ENCODE measurements at places on chromosomes 13 and 19.

DNA sequence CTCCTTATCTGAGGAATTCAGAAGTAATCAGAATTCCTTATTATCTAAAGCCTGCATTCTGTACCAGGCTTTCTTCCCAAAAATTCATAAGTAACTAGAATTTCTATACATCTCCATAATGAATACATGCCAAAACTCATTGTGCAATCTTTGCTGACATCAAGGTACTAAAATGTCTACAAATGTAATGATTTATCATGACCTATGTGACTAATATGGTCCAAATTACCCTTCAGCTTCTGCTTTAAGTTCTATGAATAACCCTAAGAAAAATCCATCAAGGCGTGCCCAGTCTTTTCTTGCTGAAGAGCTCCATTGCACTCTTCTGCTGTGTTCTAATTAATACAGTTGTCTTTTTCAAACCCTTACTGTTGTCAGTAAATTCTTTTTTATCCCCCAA is 58.5 kb upstream of the SLITRK1 start:
- no peak for DNase-seq

DNA sequence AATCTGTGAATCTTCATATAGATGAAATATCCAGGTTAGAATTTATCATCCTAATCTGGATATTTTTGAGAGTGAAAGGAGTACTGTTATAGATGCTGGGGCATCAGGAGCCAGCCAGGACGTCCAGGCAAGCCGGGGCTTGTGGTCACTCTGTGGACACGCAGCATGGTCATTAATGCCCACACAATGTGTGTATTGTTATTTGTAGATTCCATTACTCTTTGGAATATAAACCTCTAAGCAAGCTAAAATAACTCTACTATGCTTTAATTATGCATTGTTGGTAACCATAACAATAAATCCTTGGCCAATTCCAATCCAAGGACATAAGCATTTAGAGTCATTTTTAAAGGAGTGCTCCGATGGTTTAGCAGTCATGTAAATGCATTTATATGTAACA is 137.9 kb downstream of the TM9SF2 start:
- DNase-seq: no peak

- DNase-seq: no peak
Observed at GRCh38 chr19:46056536-46056935, 15.7 kb upstream of the IGFL4 start.

- no peak for DNase-seq
Observed at GRCh38 chr13:23561261-23561660, 9.0 kb upstream of the TNFRSF19 start.

DNA sequence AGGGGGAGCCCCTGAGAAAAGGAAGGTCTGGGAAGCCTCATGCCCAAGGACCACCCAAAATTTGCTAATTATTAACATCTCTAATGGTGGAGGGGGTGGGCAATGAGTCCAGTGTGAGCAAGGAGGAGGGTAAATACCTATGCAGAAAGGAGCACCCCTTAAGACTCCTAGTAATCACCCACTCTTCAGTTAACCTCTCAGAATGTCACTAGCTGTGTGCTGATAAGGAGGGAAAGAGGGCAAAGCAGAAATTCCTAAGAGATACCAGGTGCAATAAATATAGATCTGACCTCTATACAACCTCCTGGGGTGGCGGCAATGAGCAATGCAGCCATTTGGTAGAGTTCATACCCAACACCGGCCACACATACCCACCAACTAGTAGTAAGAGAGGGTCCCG is 12.7 kb upstream of the DPY19L3 start:
- no peak for DNase-seq

DNA sequence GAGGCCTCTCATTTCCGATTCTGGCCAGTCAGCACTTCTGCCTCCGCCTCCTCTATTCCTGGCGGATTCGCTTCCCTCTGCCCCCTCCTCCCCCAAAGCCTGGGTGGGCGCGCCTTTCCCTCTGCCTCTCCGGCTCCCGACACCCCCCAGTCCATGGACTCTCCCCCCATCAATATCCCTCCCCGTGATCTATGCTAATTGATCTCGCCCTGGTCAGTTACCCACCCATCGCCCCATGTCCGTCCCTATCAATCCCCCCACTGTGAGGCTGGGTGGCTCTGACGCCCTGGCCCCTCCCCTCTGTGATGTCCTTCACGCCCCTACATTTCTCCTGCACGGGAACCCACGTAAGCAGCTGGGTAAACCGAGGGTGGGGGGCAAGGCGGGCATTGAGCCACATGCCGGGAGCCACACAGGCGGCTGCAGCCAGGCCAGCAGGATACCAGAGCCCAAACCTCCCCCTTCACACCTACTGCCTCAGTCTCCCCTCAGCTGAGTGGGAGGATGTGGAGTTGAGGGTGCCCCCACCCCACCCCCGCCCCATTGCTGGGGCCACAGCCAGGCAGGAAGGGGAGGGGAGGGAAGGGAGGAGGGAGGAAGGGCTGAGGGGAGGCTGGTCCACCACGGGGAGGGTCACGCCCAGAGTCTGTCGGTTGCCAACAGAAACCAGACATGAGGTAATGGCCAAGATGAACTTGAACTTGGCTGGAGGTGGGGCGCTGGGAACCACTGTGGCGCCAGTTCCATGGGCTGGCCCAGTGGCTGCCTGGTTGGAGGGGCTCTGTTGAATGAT is 21.0 kb downstream of the SMIM24 start:
- peak; percentile 87 for DNase-seq
